ENCODE measurements at places on chromosomes 3 and 15. TPM values are rescaled to one million over a fixed set of nuclear protein-coding genes. Genes with fewer than 3 reads are reported as not detected.

SCAANT1 gene
- not detected for total RNA-seq

DNA sequence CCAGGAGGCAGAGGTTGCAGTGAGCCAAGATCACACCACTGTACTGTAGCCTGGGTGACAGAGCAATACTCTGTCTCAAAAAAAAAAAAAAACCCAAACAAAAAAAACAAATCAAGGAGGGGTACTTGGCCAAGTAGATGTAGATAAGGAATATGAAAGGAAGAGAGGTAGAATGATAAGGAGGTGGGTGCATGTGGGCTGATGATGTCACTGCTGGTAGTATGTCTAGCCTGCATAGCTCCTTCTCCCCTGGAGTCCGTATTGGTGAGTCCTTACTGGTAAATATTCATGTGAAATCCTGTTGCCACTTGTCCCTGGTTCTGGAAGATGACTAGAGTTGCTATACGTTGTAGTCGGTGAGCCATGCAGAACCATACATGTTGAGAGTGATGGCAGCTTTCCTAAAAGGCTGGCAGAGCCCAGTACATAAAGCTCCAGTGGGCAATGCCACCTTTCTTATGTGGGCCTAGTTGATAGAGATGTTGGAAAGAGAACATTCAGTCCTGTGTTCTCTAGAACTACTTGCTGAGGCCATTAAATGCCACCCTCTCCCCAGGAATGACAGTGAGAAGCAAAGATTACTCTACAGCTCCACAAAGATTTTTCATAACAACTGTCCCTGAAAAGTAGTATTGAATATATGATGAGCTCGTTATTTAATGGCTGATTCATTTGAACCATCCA is 11.0 kb downstream of the KAT2B start:
- H3K36me3 ChIP-seq: peaks cover 37% of the 10 kb centered on the region
- no peaks in the 10 kb centered on the region for H3K27me3 ChIP-seq
- DNase-seq: no peak
- H3K27ac ChIP-seq: peak overlapping the region; percentile 21
- peaks cover 63% of the 10 kb centered on the region for H3K4me1 ChIP-seq

DNA sequence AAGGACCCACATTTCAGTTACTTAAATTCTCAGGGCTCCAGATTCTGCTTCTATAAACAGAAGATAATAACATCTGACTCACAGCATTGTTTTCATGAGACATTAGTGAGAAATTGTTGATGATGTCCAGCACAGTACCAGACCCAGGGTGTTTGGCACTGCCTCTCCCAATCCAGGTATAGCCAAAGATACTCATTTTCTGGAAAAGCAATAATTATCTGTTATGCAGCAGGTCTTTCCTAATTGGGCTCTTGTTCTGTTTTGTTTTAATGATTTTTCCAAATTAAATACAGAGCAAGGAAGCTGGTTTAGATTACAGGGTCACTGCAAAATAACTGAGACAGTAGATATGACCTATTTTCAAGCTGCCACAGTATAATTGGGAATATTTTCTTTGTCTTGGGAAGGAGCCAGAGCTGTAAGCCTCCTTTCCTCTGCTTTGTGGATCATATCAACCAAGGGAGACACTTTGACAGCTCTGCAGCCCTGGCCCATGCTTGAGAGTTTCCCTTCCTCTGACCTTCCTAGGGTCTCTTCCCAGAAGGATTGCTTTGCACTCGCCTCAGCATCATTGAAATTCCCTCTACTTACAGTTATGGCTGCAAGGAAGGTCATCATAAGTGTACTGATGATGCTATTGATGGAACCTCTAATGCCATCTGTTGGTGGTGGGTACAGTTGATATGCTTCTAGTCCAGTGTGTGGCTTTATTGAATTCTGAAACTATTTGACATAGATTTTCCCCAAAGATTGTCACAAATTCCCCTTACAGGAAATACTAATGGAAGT is 522.4 kb upstream of the ADAMTS9 start:
- H3K27ac ChIP-seq: no peak overlapping the region
- H3K27me3 ChIP-seq: no peaks in the 10 kb centered on the region
- H3K4me3 ChIP-seq: no peak overlapping the region

GRCh38 chr3:41169023-41169422 is 30.3 kb upstream of the CTNNB1 start:
- H3K36me3 ChIP-seq: no peaks in the 10 kb centered on the region
- H3K27me3 ChIP-seq: peaks cover 47% of the 10 kb centered on the region
- no peak overlapping the region for H3K27ac ChIP-seq
- no peak overlapping the region for H3K4me3 ChIP-seq
- H3K4me1 ChIP-seq: peaks cover 17% of the 10 kb centered on the region

SKOR1 gene
- total RNA-seq: 0.32 TPM

HCLS1 gene
- 280 TPM for total RNA-seq

DNA sequence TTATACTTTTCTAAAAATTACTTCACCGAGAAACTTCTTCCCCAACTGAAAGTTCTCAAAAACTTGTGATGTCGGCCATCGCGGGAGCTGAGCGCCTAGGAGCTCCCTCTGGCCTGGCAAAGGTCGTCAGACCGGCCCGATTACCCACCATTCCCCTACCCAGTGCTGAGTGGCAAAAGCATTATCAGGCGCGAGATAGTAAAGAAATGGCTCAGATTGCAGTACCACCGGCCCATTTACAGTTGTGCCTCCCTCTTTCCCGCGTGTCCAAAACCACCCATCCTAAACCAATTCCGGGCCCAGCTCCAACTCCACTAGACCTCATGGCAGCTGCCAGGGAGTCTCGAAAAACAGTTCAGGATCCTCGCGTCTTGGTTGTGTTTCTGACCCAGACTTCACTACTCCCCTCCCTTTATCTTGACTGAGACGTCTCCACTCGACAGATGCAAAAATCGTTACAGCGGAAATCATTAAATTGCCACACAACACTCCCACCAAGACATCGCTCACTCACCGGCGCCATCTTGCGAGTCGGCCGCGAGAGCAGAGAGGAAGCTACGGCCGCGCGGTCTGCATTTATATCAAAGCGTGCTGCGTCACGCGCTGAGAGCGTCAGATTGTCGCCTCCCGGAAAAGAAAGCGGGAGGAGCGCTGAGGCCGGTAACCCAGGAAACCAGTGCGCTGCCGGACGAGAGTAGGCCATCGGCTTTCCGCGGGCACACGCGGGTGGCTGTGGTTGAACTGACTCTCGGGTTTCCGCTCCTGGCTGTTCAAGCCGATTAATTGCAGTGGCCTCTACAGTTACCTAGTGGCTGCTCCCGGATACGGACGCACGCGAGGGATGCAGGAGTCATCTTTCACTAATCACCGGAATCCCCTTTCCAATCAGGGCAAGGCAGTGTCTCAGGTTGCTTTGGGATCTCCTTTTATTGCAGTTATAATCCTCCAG is at the start of gene RPL22L1:
Gene RPL22L1, minus strand, starts transcription at position 551 of the 949 bp plus-strand sequence. Its CDS starts 28 bp downstream, at position 523.
- peak; percentile 96 for DNase-seq
- H3K27ac ChIP-seq: peak within 1 kb of the TSS; percentile 95
- H3K36me3 ChIP-seq: peaks cover 35% of the 10 kb centered on the region
- no peaks in the 10 kb centered on the region for H3K27me3 ChIP-seq
- peaks cover 26% of the 10 kb centered on the region for H3K4me1 ChIP-seq

DNA sequence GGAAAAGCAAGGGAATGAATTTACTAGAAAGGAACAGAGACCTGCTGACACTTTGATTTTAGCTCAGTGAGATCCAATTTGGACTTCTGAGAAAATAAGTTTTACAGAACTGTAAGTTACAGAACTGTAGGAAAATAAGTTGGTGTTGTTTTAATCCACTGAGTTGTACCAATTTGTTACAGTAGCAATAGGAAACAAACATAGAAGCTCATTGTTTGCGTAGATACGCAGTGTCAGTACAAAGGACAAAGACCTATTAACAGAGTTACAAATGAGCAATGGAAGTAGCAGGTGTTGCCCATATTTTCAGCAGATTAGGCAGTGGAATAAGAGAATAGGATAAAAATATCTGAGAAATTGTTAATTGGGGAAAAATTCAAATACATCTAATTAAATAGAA is 385.8 kb upstream of the CNTN6 start:
- H3K4me3 ChIP-seq: no peak overlapping the region
- H3K36me3 ChIP-seq: no peaks in the 10 kb centered on the region
- no peak overlapping the region for H3K27ac ChIP-seq
- DNase-seq: no peak

- peaks cover 7% of the 10 kb centered on the region for H3K4me1 ChIP-seq
- H3K27ac ChIP-seq: no peak overlapping the region
- no peak overlapping the region for H3K4me3 ChIP-seq
- no peak for DNase-seq
These were observed 4.5 kb upstream of the MYRIP start for GRCh38 chr3:39804951-39805350.

HYAL2 gene
- total RNA-seq: 6.5 TPM

DNA sequence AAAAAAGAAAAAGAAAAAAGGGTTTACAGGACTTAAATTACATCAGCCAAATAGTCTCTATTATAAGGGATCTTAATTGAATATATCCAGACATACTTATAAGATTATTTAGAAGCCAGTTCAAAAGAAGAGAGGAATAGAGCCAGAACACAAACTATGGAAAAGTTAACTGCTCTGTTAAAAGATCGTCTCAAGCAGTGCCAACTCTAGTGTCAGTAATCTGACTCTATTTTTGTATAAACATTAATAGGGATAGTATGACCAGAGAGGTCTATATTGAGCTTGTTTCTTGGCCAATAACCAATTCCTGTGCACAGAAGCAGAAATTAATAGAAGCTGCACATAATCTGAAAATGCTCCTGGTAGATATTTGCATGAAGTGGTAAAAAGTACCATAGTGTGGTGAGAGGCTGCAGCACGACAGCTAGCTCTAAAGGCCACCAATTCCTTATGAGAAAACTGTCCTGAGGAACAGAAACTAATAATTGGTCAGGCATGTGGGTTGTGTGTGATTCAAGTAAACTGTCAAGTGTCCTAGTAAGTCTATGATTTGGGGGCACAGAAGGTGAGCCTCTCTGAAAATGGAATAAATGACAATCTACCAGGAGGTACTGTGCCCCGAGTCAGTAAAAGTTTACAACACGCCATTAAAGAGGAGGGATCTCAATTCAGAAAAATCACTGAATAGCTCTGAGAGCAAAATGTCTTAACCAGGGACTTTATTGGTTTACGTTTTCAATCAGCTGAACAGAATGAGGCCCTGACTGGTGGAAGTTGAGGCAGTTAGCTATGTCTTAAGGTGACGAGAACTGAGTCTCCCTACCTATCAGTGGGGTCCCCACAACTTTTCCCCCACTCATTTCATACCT is 51.5 kb upstream of the NANOGP8 start:
- DNase-seq: no peak
- no peak overlapping the region for H3K4me3 ChIP-seq
- no peaks in the 10 kb centered on the region for H3K36me3 ChIP-seq
- H3K27me3 ChIP-seq: no peaks in the 10 kb centered on the region
- H3K4me1 ChIP-seq: no peaks in the 10 kb centered on the region
- no peak overlapping the region for H3K27ac ChIP-seq

DNA sequence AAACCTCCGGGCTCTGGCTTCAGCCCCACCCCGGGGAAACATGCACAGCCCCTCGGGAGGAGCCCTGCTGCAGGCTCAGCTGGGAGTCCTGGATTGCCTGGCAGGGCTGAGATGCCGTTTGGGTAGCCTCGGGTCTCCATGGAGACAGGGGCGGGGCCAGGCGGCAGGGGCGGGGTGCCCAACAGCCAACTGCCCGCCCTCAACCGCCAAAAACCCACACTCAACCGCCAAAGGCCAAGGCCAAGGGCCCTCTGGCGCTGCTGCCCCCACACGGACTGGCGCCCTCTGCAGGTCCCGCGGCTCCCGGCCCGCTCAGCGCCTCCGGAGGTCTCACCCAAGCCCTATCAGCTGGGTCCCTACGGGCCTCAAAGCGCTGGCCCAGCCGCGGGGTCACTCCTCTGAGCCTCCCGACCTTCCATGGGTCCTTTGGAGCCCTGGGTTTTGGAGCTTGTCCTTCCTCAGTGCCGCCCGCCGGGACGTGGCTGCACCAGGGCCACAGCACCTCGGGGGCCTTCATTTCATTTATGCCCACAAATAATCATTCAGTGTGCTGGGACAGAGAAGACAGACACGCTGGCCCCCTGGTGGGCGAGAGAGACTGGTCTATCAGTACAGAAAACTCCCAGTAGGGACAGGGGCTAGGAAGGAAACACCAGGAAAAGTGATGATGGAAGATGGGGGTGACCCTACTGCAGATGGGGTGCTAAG is 33.5 kb upstream of the ACAD9 start:
- H3K4me3 ChIP-seq: peak overlapping the region; percentile 68
- H3K27ac ChIP-seq: peak overlapping the region; percentile 82
- H3K27me3 ChIP-seq: no peaks in the 10 kb centered on the region
- no peaks in the 10 kb centered on the region for H3K36me3 ChIP-seq
- peaks cover 19% of the 10 kb centered on the region for H3K4me1 ChIP-seq

Measured in activated CD8-positive, alpha-beta T cell treated with anti-CD3 and anti-CD28 coated beads, Interleukin-2, amount 10 ng/mL, durations not matched to agents 7 days and 5 days (primary cell).